ENCODE measurements at places on chromosomes 2 and 18. TPM values are rescaled to one million over a fixed set of nuclear protein-coding genes. Genes with fewer than 3 reads are reported as not detected.
A peak's percentile ranks its signal among the peaks of the same experiment; 100 is the strongest.

- no peak for DNase-seq
These were observed 9.8 kb downstream of the BOLA3 start for GRCh38 chr2:74137651-74138599.

DNA sequence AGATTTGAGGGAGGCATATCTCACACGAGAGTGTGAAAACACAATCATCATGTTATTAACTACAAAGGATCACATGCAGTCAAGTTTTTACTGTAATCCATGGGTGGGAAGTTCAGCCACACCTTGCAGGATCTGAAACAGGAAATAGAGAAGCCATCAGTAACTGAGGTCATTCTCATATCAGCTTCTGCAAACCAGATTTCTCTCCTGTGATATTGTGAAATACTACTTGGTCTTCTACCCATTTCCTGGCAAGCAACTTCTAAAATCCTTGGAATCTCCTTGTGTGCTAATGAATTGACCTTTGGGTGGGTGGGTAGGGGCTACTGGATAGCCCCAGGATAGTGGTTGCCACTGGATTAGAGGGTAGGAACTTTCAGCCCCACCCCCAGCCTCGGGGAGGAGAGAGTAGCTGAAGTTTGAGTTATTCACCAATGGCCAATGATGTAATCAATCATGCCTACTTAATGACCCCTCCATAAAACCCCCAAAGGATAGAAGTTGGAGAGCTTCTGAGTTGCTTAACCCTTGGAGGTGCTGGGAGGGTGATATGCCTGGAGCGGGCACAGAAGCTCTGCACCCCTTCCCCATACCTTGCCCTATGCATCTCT is 25.6 kb upstream of the TGIF1 start:
- peak; percentile 78 for DNase-seq

DNA sequence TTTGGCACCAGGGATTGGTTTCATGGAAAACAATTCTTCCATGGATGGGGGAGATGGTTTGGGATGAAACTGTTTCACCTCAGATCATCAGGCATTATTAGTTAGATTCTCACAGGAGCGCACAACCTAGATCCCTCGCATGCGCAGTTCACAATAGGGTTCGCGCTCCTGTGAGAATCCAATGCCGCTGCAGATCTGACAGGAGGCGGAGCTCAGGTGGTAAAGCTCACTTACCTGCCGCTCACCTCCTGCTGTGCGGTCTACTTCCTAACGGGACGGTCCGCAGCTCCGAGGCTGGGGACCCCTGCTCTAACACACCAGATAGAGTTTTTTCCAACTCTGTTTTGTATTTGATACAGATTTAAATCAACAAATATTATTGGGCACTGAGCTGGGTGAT is 286.5 kb downstream of the MTX2 start:
- no peak for DNase-seq

DNA sequence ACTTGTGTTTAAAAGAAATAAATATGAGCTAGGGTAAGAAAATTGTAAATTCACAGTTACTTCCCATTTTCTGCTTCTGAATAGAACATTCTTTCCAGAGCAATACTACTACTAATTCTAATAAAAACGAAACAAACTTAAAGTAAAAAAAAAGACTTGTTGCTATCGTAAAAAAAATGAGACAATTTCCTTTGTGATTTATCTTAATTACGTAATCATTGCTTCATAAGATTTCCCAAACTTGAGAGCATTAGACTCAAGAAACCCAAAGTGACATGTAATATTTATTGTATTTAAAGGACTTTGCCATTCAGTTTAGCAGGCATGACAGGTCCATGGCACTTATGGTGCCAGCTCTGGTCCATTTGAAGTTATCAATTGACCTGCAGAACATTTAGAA is 153.8 kb downstream of the AQP4 start:
- no peak for DNase-seq

DNA sequence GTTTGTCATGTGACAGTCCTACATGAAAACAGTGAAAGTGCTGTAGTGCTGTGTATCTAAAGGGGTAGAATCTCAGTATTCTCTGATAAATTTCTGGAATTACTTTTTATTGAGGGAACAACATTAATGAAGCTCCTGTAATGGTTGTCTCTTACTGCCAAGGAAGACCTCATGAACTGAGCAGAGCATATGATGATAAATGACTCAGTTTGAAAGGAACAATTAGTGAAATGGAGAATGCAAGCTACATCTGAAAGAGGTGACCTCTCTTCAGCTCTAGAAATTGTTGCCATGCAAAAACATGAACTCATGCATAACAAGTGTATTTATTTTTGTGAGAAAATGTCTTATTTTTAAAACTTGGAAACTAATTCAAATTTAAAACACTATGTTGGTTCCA is 93.6 kb downstream of the SCN9A start:
- DNase-seq = no peak

The FBLN7 gene
- 5.1 TPM for total RNA-seq

The PROM2 gene
- total RNA-seq = 92.1 TPM

The PSD4 gene
- total RNA-seq = 73.5 TPM

Measured in stomach (tissue), 19 donors.